ENCODE measurements at places on chromosomes 16 and 17. TPM values are rescaled to one million over a fixed set of nuclear protein-coding genes. Genes with fewer than 3 reads are reported as not detected.

Gene CDH8
- 12.3 TPM for total RNA-seq

Gene TBX2
- 266 TPM for total RNA-seq

Gene EIF5A
- total RNA-seq: 425 TPM

Gene CPHXL2
- not detected for total RNA-seq

GRCh38 chr16:69610356-69610755 lies 44.6 kb downstream of the NFAT5 start:
- no peak for DNase-seq

- no peak for DNase-seq
Observed at GRCh38 chr17:15971098-15971678, 26.3 kb downstream of the ADORA2B start.

- DNase-seq: no peak
Observed at GRCh38 chr17:34337701-34338100, 18.5 kb downstream of the CCL8 start.
